ENCODE measurements at places on chromosomes 12 and 14. TPM values are rescaled to one million over a fixed set of nuclear protein-coding genes. Genes with fewer than 3 reads are reported as not detected.

The SOAT2 gene
- 0.57 TPM for total RNA-seq

The KRT77 gene
- not detected for total RNA-seq

The ABHD4 gene
- total RNA-seq = 10.5 TPM

The TMEM119 gene
- 0.21 TPM for total RNA-seq

The GPX2 gene
- total RNA-seq = not detected

The YAF2 gene
- total RNA-seq = 32.8 TPM

DNA sequence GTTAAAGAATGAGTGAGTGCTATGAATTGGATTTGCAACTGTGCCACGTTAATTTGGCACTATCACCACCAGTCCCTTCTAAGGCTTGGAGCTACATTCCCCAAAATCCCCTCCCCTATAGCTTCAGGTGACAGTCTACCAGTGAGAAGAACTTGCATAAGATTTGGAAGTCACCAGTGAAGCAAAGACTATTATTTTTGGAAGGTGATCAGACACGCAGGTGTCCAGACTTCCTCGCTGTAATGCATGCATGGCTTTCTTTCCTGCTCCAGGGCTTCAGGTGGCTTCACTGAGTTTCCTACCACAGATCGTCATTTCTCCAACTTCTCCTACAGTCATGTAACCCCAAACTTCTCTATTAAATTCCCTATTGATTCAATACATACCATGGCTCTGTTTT lies 61.4 kb downstream of the SLC41A2 start:
- no peaks in the 10 kb centered on the region for H3K36me3 ChIP-seq
- no peak for DNase-seq
- no peak overlapping the region for H3K27ac ChIP-seq
- H3K27me3 ChIP-seq = no peaks in the 10 kb centered on the region

- no peaks in the 10 kb centered on the region for H3K36me3 ChIP-seq
- H3K27me3 ChIP-seq = peaks cover 3% of the 10 kb centered on the region
- no peaks in the 10 kb centered on the region for H3K4me1 ChIP-seq
- no peak for DNase-seq
- H3K27ac ChIP-seq = no peak overlapping the region
Measured at GRCh38 chr12:5185435-5186069, 141.9 kb downstream of the KCNA5 start.

- peaks cover 7% of the 10 kb centered on the region for H3K36me3 ChIP-seq
- H3K27ac ChIP-seq = no peak overlapping the region
- no peak overlapping the region for H3K4me3 ChIP-seq
Measured at GRCh38 chr14:68305738-68306137, 486.2 kb downstream of the RAD51B start.

GRCh38 chr12:98797200-98797599 lies 152.1 kb downstream of the APAF1 start:
- DNase-seq = no peak
- H3K27me3 ChIP-seq = peaks cover 24% of the 10 kb centered on the region
- H3K4me3 ChIP-seq = no peak overlapping the region
- H3K4me1 ChIP-seq = no peaks in the 10 kb centered on the region
- H3K27ac ChIP-seq = no peak overlapping the region

DNA sequence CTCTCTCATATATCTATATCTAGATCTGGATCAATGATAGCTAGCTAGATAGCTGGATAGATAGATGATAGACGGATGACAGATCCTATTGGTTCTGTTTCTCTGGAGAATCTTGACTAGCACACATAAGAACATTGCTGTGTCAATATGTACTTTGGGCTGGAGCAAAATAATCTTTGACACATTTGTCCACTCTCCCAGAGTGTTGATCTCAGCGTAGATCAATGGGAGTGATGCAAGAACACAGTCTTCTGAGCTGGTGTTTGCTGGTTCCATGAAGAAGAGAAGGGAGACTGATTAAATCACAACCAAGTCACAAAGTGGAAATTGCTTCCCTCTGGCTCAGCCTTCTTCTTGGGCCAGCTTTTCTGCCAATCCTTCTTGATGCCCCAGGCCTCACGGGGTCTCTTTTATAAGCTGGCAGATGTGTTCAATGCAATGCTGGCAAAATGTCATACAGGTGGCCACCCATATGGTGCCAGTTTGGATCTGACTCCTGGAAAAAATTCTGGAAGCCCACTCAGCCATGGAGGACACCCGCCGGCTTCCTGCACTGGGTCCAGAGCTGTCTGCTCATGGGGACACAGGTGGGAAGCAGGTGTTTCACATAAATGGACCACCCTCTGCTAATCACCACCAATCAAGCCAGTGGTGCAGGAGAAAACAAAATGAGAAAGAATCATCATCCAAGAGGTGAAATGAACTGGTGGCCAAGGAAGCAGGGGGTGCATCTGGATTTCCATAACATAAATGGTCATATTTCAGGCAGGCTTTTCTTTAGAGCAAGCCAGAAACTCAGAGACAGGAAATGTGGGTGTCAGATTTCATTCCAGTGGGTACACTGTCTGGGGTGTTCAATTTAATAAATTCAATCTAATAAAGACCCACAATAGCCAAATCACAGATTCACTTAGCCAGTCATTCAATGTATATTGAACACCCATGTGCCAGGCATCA lies 310.3 kb downstream of the DPF3 start:
- H3K27ac ChIP-seq = no peak overlapping the region
- no peaks in the 10 kb centered on the region for H3K27me3 ChIP-seq
- H3K36me3 ChIP-seq = no peaks in the 10 kb centered on the region
- no peak for DNase-seq

DNA sequence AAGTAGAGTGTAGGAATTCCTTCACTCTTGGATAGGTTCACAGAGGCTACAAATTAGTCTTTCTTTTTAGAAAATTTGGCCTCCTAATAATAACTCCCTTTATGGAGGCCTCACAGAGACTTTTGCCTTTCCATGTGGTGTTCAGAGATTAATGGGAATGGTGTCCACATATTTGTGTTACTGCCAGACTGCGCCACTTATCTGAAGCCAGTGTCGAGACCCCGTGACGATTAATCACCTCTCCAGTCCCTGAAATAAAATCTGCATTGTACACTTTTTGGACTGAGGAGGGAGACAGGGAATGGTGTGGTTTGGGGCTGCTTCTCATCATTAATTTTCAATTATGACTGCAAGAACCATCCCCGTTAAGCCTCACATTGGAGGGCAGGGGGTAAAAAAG lies 980.5 kb downstream of the FLRT2 start:
- H3K4me1 ChIP-seq = no peaks in the 10 kb centered on the region
- no peak overlapping the region for H3K4me3 ChIP-seq
- H3K27me3 ChIP-seq = no peaks in the 10 kb centered on the region
- DNase-seq = no peak

- peaks cover 18% of the 10 kb centered on the region for H3K4me1 ChIP-seq
- no peak overlapping the region for H3K27ac ChIP-seq
- H3K36me3 ChIP-seq = no peaks in the 10 kb centered on the region
- DNase-seq = peak; percentile 28
- no peaks in the 10 kb centered on the region for H3K27me3 ChIP-seq
- peak overlapping the region; percentile 69 for H3K4me3 ChIP-seq
Measured at GRCh38 chr14:100547633-100548294, 39.5 kb downstream of the BEGAIN start.

GRCh38 chr14:60657456-60658210 lies 8.4 kb upstream of the SIX1 start:
- H3K27me3 ChIP-seq = peaks cover 75% of the 10 kb centered on the region
- no peaks in the 10 kb centered on the region for H3K36me3 ChIP-seq
- DNase-seq = no peak
- peaks cover 31% of the 10 kb centered on the region for H3K4me1 ChIP-seq
- H3K27ac ChIP-seq = no peak overlapping the region

- no peak for DNase-seq
- no peaks in the 10 kb centered on the region for H3K36me3 ChIP-seq
- H3K4me1 ChIP-seq = peaks cover 2% of the 10 kb centered on the region
- H3K27ac ChIP-seq = no peak overlapping the region
- H3K4me3 ChIP-seq = no peak overlapping the region
- H3K27me3 ChIP-seq = peaks cover 12% of the 10 kb centered on the region
Measured at GRCh38 chr14:92866181-92866752, 56.7 kb upstream of the CHGA start.

DNA sequence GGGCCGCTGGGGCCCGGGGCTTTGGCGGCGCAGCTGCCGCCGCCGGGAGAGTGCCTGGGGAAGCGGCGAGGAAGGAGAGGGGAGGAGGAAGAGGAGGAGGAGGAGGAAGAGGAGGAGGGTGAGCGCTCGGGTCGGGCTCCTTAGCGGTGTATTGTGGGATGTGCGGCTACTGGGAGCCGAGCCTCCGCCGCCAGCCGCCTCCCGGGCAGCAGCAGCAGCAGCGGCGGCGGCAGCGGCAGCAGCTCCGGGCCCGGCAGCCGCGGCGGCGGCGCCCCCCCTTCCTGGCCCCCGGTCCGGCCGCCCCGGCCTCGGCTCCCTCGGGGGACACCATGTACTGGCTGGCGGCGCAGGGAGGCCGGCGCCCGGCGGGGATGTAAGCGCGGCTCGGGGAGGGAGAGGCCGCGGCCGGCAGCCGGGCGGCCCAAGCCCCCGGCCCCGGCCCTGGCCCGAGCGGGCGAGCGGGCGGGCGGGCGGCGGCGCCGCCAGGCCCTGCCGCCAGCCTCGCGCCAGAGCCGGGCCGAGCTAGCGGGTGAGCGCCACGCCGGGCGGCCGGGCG lies at the start of gene SETD1B:
TSS of gene SETD1B (plus strand) at position 149 of the 556 bp plus-strand sequence. CDS start 729 bp downstream, outside the sequence.
- H3K4me3 ChIP-seq = peak within 1 kb of the TSS; percentile 91
- H3K27ac ChIP-seq = peak within 1 kb of the TSS; percentile 99
- peaks cover 21% of the 10 kb centered on the region for H3K4me1 ChIP-seq

- H3K4me1 ChIP-seq = peaks cover 49% of the 10 kb centered on the region
- H3K27ac ChIP-seq = no peak overlapping the region
Measured at GRCh38 chr12:75476071-75476470, 4.5 kb upstream of the GLIPR1 start.

- no peak overlapping the region for H3K4me3 ChIP-seq
- no peak for DNase-seq
- no peaks in the 10 kb centered on the region for H3K36me3 ChIP-seq
- H3K4me1 ChIP-seq = peaks cover 19% of the 10 kb centered on the region
- peaks cover 17% of the 10 kb centered on the region for H3K27me3 ChIP-seq
Measured at GRCh38 chr14:34214961-34215360, 247.1 kb downstream of the SPTSSA start.

DNA sequence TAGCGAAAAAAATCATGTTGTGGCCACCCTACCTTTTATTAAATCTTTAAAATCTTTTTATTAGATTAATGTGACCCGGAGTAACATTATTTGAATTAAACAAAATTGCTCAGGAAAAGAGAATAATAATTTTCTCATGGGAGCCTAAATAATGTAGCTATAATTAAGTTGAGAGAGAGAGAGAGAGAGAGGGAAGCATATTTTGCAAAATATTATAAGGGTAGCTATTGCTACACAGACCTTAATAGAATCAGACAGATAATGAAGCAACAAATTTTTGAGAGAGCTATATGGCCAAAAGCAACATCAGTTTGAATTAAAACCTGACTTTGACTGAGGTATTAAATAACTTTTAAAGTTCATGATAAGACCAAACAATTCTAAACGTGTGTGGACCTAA lies 703.5 kb downstream of the TMTC2 start:
- no peaks in the 10 kb centered on the region for H3K27me3 ChIP-seq
- H3K4me3 ChIP-seq = no peak overlapping the region
- H3K36me3 ChIP-seq = no peaks in the 10 kb centered on the region
- DNase-seq = no peak
- H3K4me1 ChIP-seq = no peaks in the 10 kb centered on the region

DNA sequence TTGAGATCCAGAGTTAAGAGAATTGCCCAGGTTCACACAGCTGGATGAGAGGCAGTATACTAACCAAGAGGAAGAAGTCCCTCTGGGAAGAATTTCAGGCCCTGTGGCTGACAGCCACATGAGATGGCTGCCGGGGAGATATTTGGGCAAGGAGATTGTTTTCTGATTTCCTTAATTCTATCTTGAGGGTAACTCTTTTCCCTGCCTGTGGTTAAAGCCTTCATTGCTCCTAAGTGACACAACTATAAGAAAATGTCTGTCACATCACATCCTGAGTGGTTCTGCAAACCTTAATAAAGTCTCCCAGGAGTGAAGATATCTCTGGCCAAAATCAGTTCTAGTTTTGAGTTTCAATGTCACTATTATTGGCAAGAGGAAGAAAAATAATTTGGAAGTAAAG lies 9.6 kb downstream of the ARHGDIB start:
- H3K4me3 ChIP-seq = peak overlapping the region; percentile 73
- H3K4me1 ChIP-seq = peaks cover 83% of the 10 kb centered on the region
- peaks cover 63% of the 10 kb centered on the region for H3K36me3 ChIP-seq
- no peak for DNase-seq

DNA sequence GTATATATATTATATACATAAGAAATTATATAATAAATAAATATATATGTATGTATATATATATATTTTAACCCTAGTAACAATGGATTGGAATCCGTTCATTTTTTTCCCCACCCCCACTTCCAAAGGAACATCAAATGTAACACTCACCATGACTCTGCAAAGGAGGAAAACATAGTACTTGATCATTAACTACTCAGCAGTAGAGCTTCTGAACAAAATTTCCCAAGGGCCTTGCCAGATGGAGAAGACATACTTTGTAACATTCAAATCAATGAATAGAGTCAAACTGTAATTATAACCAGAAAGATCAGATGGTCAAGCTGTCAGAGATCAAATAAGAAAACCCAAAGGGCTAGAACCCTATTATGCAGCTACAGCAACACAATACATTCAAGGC lies 126.0 kb upstream of the CNTN1 start:
- H3K4me1 ChIP-seq = no peaks in the 10 kb centered on the region
- no peak overlapping the region for H3K27ac ChIP-seq

Data from activated CD4-positive, alpha-beta T cell treated with anti-CD3 and anti-CD28 coated beads for 36 hours (primary cell).